ENCODE measurements at places on chromosomes 2 and 18. TPM values are rescaled to one million over a fixed set of nuclear protein-coding genes. Genes with fewer than 3 reads are reported as not detected.

- no peak for DNase-seq
Observed at GRCh38 chr2:55025082-55025481, 25.2 kb downstream of the RTN4 start.

MAP3K19 gene
- not detected for total RNA-seq

DNA sequence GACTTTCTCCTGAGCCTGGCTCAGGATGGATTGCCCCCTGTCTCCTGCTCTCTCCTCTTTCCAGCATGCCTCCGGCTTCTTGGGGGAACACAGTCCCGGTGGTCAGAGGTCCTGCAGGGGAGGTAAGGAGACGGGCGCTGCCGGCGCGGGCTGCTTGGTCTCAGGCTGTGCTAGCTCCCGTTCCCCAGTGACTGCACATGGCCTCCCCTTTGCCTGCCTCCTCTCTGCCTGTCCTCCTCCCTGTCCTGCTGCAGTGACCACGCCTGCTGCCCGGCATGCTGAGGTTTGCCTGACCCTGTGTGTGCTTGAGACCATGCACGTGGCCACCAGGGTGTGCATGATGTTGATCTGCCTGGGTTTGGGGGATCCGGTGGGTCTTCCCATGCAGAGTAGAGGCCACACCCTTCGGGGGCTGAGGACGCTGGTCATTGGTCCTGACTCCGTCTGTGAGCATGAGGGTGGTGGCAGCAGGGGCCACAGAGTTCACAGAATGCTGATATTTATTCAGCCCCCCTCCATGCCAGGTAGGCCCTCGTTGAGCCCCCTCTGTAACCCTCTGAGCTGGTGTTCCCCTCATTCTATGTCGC, 42.9 kb upstream of the MCFD2 start:
- no peak for DNase-seq

DNA sequence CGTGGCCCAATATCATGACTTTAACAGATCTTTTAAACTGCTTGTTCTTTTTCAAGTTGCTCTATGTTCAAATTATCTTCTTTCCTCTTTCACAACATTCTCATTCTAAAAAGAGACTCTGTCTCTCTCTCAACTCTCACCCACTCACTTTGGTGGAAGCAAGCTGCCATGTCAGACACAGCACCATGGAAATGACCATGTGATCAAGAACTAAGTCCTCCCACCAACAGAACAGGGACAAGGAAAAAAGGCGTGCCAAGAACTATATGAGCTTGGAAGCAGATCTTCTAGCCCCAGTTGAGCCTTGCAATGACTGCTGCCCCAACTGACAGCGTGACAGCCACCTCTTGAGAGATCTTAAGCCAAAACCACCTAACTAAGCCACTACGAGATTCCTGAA, 23.9 kb downstream of the BAZ2B start:
- DNase-seq = no peak
